Mesendoderm (in vitro differentiated cells): ENCODE measurements at places on chromosomes 5 and 9.

DNA sequence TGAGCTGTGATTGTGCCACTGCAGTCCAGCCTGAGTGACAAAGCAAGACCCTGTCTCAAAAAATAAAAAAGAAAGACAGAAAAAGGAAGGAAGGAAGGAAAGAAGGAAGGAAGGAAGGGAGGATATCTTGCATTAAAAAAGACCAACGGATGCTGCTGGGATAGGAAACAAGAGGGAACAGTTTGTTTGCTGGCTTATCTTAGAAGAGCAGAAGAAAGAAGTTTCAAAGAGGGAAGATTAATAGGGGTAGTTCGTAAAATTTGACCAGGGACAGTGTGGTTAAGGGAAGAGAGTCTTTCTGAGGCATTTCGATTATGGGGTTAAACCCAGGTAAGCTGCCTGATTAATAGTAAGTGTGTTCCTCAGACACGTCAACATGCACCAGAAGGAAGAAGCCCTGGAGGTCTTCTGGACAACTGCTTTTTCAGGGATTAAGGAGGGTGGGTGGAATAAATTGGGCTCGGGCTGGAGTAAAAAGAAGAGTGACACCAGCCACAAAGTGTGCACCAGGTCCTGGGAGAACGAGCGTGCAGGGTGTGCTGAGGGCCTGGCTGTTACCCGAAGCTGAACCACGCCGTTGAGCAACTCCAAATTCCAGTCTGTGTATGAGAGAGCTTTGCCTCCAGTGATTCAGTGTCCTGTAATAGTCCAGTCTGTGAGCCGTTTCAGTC lies 24.8 kb downstream of the FYB1 start:
- DNase-seq, result no peak

DNA sequence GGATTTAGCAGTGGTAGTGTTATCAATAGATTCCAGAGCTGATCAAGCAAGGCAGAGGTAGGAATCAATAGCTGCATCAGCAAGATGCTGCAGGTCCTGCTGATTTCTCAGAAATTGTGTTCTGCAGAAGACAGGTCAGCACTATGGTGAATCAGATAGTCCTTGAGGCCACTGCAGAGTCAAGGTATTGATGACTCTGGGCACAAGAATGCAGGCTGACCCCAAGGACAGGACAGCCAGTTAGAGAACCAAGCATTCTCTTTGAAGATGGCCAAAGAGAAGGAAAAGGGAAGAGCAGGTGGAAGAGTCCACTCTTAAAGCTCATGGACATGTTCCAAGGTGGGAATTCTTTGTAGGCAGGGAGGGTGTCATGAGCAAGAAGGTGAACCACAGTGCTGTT lies 28.0 kb downstream of the PRUNE2 start:
- DNase-seq, result no peak

DNA sequence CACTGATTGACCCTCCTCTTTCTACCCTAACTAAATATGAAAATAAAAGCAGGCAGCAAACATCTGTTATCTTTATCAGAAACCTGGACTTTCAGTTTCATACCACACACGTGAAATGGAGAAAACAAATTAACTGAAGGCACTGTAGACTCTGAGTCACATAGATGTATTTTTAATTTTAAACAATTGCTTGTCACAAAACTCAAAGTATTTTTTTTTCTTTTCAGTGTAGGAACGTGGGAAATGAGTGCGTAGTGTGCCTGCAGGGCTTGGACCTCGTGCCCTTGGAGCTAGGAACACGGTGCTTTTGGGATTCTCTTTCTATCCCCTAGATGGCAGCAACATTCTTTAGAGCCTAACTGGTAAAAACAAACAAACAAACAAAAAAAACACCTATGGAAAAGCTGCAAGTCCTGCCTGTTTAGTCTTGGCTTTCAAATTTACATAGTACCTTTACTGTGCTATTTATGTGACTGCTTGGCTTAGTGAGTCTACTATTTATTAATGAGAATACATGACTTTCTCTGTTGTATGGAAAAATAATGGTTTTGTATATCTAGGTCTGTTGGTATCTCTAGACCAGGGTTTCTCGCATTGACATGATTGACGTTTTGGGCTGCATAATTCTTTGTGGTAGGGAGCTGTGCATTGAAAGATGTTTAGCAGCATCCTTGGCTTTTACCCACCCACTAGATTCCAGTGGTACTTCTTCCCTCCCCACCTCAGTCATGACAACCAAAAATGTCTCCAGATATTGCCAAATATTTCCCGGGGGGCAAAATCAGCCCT lies 16.8 kb upstream of the ACTBL2 start:
- DNase-seq, result peak; percentile 75

GRCh38 chr5:55062039-55062779 lies 38.2 kb downstream of the GZMK start:
- DNase-seq, result no peak

GRCh38 chr9:106969696-106970095 lies 106.7 kb downstream of the ZNF462 start:
- DNase-seq, result no peak

- no peak for DNase-seq
Observed at GRCh38 chr5:14471507-14471906, 110.1 kb upstream of the OTULINL start.

- no peak for DNase-seq
Observed at GRCh38 chr5:178266581-178266980, 34.0 kb upstream of the PHYKPL start.

GRCh38 chr5:78765116-78765515 lies 116.5 kb upstream of the LHFPL2 start:
- no peak for DNase-seq
